Endothelial cell of umbilical vein (primary cell): ENCODE measurements at places on chromosomes 5 and 9.

GRCh38 chr9:20148416-20148815 lies 359.6 kb upstream of the SLC24A2 start:
- no peak for DNase-seq

GRCh38 chr5:128237546-128237945 lies 154.0 kb downstream of the SLC12A2 start:
- DNase-seq = no peak

- DNase-seq = no peak
These were observed at the start of gene GFRA3 for GRCh38 chr5:138274189-138274853. Gene GFRA3, minus strand, starts transcription at chr5:138274621. Its CDS starts 197 bp downstream, at chr5:138274424.

DNA sequence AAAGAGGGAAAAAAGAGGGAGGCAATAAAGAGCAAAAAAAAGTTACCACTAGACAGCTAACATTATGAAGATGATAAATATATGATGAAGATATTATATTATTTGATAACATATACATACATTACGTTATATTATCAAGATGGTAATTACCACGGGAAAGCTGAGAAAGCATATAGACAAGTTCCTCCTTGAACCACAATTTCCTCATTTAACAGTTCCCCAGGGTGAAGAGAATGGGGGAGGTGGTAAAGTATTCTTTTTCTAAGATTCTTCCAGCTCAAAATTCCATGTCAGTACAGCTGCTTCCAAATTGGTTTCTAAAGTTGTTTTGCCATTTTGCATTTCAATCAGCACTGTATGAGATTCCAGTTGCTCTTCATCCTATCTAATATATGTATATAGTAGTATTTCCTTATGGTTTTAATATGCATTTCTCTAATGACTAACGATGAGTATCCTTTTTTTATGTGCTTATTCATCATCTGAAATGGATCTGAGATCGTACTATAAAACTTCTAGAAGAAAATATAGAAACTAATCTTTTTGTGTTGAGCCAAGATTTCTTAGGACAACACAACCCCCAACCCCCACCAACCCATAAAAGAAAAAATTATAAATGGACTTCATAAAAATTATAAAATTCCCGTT lies 49.5 kb upstream of the C9orf72 start:
- no peak for DNase-seq

DNA sequence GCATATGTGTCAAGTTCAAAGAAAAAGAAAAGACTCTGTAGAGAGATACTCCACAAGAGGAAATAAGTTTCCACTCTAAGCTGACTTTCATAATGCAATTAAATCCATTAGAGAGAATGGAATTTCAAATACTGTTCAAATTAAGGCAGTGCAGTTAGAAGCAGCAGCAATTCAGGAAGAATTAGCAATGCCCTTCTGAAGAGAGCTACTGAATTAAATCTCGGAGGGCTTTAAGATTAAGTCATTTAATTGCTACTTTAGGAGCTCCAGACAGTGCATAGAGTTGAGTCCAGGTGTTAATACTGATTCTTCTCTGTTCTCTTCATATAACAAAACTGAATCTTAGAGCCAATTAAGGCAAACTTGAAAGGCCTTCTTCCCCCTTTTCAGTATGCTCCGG lies 8.5 kb downstream of the CDH12 start:
- DNase-seq = no peak

- DNase-seq = no peak
These were observed 62.8 kb downstream of the SHOC1 start for GRCh38 chr9:111731928-111732327.

GRCh38 chr9:88951155-88951542 lies 40.1 kb upstream of the S1PR3 start:
- no peak for DNase-seq

DNA sequence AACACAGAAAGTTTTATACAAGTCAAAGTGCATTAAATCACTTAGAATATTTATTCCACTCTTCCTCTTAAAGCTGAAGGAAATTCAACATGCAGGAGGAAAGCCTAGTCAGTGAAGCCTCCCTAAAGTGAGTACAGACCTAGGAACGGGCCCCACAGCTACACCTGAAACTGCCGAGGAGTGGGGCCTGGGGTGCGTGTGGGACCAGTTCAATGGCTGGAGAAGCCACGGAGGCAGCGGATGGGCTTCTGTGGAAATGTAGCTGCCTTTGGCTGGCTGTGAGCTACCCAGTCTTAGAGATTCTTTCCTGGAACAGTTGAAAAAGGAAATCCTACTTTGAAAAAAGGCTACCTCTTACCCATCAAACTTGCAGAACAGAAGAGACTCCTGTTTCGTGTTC lies 16.6 kb downstream of the ARPC5L start:
- no peak for DNase-seq

GRCh38 chr9:33272061-33272460 lies 7.2 kb downstream of the CHMP5 start:
- no peak for DNase-seq

GRCh38 chr5:43619380-43619779 lies 16.4 kb downstream of the NNT start:
- no peak for DNase-seq
